Activated T-helper 17 cell treated with anti-CD3 and anti-CD28 coated beads, Interleukin-2, amount 50 U/mL, for 72 hours (primary cell): ENCODE measurements at places on chromosomes 5 and 9.

DNA sequence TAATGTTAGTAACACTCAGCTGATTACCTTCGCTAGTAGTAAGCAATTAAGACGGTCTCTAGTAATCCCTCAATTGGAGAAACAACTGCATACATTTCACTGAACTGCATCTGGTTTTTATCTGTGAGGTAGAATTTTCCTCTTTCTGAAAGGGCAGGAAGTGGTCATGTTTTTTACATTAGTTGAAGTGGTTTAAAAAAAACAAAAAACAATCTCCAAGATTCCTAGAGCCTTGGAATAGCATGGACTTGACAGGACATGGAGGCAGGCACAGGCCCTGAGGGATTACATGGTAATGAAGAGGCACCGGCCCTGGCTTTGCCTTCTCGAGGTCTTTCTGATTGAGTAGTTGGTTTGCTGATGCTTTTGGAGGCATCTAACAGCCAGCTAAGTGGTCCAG, 25.8 kb downstream of the THBS4 start:
- no peak for ATAC-seq

- no peak for ATAC-seq
Observed at GRCh38 chr5:137641148-137641547, 94.7 kb downstream of the KLHL3 start.

DNA sequence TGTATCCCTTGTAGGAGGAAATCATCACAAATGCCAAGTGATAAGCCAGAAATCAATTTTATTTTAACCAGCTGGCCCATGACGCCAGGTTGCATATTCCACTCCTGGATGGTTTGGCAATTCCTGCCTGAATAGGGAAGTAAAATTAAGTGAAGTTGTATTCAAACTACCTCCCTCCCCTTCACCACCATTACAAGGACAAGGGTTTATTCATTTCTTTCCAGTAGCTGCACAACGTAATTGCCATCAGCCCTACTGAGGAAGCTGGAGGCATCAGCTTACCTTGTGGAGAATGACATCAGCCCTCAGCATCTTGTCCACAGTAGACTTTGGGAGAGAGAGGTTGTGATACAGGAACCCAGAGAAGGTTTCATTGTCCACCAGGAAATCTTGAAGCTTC, 66.6 kb downstream of the ABCA1 start:
- ATAC-seq, result no peak

- ATAC-seq, result no peak
Observed at GRCh38 chr5:159504106-159504856, 174.0 kb upstream of the IL12B start.

GRCh38 chr9:120723565-120723964, 9.3 kb upstream of the MEGF9 start:
- no peak for ATAC-seq
